ENCODE measurements at places on chromosomes 12 and 14.

GRCh38 chr14:94532447-94532846 is 23.2 kb upstream of the SERPINA12 start:
- no peak for DNase-seq

DNA sequence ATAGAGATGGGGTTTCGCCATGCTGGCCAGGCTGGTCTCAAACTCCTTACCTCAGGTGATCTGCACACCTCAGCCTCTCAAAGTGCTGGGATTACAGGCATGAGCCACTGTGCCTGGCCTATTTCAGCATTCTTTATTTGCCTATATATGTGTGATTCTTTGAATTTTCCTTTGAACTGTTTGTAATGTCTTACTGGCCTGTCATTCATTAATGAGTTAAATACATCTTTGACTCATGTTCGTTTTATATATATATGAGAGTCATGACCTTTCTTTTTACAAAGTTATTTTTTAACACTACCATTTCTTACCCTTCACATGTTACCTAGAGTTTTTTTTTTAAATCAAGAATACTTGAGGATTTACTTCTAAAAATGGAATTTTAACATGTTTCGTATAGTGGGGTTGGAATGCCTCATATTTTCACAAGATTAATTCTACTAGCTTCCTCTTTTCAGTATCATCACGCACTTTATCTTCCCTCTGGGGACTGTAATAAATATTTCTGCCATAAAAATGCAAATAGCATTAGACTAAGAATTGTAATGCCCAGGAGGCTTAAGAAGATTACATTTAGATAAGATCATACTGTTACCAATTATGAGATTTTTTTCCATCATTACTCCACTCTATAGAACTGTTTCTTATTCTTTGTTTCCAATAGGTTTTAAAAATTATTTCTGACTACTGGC is 66.7 kb downstream of the NTN4 start:
- DNase-seq, result no peak

DNA sequence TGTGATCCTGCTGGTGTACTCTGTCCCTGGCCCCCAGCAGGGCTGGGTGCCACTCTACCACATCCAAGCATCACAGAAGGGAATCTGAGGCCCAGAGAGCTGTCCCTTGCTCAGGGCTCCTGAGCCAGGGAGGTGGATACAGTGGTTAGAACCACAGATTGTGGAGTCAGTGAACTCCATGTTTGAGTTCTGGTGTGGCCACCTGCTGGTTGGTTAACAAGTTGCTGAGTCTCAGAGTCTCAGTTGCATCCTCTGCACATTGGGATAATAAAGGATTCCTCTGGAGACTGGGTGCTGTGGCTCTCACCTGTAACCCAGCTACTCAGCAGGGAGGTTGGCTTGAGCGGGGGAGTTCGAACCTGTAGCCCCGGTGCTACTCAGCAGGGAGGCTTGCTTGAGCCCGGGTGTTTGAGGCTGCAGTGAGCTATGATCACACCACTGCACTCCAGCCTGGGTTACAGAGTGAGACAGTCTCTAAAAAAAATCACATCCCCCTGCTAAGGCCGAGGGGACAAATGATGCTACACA is 39.4 kb downstream of the MVK start:
- no peak for DNase-seq

- DNase-seq, result no peak
These were observed 80.2 kb downstream of the BAZ1A start for GRCh38 chr14:34794941-34795340.

GRCh38 chr12:46763230-46763629 is 62.6 kb downstream of the SLC38A4 start:
- no peak for DNase-seq

DNA sequence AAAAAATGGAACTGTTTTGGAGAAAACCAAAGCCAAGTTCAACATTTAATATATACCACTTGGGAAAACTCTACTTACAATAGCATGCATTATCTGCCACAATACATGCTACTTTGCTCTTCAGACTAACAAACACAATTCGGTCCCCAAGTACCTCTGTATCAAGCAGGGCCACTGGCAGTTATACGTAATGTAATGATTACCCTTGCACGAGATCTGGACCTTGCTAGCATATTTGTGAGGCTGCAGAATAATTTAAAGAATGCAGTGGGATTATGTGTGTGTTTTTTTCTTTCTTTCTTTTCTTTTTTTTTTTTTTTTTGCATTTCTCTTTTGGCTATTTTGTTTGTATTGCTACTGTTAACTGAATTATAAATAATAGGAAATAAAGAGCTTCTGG is 22.8 kb upstream of the PYGL start:
- no peak for DNase-seq

DNA sequence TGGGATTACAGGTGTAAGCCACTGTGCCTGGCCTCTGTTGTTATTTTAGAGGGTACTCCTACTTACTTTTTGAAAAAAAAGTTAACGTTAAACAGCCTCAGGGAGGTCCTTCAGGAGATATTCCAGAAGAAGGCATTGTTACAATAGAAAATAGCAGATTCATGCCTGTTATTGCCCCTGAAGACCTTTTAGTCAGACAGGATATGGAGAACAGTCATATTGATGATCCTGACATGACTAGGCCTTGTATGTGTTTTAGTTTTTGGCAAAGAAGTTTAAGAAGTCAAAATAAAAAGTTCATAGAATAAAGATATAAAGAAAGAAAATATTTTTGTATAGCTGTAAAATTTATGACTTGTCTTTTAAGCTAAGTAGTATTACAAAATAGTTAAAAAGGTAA is 45.3 kb downstream of the WASHC3 start:
- peak; percentile 5 for DNase-seq

- peak; percentile 21 for DNase-seq
These were observed 362.6 kb downstream of the BCL11B start for GRCh38 chr14:98909251-98909944.

- DNase-seq, result no peak
These were observed at the start of gene LRRC74A for GRCh38 chr14:76826122-76826521. LRRC74A (plus strand) TSS chr14:76826408; CDS start chr14:76826698, 290 bp downstream.

DNA sequence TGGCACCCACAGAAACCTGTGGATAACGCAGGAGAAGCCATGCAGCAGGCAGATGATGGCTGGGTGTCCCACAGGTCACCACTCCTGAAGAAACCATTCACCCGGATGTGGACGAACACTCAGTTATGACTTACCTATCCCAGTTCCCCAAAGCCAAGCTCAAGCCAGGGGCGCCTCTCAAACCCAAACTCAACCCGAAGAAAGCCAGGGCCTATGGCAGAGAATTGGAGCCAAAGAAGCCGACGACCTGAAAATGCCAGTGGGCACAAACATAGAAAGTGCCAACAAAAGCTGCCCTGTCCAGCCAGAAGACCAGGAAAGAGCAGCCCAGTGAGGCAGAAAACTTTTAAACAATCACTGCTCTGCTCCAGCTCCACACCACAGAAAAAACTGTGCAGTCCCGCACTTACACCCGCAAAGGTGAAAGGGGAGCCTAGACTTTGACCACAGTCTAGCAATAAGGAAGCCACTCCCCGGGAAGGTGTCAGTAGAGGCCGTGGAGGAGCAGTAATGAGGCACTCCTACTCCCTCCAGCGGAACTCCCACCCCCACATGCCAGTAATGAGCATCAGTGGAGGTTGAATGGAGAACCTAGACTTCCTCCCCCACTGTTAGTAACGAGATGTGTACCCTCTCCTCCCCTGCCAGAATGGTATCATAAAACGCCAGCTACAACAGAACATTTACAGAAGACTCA is 6.0 kb upstream of the ACVRL1 start:
- DNase-seq, result no peak

- no peak for DNase-seq
These were observed 8.4 kb downstream of the RNU4-2 start for GRCh38 chr12:120283318-120283717.

- peak; percentile 83 for DNase-seq
These were observed at the start of gene CCND2 for GRCh38 chr12:4273652-4274395. CCND2 (plus strand) TSS chr12:4273762; CDS start chr12:4274041, 279 bp downstream.

DNA sequence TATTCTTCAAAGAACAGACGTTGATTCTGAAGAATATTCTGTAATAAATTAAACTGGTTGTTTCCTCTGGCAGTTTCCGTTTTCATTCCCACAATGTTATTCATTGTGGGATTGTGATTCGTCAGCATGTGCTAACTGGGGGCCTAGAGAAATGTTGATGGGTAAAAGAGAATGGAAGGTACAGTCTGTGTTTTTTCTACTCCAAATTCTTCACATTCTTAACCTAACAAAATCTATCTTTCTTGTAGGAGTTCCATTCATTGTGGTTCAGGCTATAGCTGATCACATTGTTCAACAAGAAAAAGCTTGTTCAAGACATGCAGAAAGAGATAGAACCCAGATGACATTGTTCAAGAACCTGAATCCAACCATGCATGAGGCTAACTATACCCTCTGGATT is 5.9 kb downstream of the CD163 start:
- no peak for DNase-seq

DNA sequence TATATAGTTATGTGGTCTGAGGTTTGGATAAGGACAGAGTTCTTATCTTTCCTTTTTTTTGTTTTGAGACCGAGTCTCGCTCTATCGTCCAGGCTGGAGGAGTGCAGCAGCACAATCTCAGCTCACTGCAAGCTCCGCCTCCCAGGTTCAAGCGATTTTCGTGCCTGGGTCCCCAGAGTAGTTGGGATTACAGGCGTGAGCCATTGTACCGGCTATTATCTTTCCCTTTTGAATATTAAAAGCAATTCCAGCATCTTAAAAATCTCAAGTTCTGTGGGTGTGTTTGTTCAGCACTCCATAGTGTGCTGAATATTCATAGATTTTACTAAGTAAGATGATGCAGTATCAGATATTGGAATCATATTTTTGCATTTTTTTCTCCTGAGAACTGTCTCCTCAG is 404.4 kb upstream of the RGS6 start:
- DNase-seq, result no peak

DNA sequence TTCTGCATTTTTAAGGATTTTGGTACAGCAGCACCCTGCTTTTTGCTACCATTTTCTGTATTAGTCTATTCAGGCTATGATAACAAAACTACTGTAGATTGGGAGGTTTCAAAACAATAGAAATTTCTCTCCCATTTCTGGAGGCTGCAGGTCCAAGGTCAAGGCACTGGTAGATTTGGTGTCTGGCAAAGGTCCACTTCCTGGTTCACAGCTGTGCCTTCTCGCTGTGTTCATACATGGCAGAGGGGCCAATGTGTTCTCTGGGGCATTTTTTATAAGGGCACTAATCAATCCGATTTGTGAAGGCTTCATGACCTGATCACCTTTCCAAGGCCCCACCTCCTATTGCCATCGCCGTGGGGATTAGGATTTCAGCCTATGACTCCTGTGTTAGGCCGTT is 268.1 kb upstream of the RTL1 start:
- DNase-seq, result no peak

GRCh38 chr12:110171186-110171538 is 47.0 kb downstream of the IFT81 start:
- no peak for DNase-seq

DNA sequence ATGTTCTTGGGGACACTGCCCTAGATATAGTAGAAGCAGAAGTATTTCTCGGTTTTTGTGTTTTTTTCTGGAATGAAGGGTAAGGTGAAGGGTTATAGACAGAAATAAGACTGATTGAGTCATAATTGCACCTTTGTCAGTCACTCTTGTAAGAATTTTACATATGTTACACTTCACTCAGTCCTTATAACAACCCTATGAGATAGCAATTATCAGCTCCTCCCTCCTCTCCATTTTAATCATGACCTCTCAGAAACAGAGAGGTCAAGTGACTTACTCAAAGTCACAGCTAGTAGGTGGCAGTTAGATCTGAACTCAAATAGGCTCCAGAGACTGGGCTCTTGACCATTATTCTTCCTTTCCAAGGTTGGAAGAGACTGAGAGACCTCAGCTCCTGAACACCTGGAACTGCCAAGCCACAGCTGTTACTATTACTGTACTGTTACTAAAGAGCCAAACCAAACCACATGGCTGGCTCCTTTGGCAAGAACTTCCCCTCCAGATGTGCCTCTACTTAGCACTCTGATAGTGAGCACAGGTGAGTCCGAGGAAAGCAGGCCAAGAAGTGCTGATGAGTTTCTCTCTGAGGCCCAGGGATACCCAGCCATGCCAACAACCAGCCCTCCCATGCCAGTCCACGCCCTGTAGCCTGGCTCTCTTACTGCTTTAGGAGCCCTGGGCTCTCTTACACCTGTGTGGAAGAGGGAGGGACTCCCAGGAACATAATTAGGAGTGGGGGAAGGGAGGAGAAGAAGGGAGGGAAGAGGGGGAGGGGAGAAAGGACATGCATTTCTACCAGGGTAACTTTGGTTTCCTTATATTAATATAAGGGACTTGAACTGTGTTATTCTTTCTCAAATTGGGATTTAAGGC is 121.3 kb downstream of the CRADD start:
- no peak for DNase-seq

- DNase-seq, result no peak
These were observed 285.2 kb downstream of the NAV3 start for GRCh38 chr12:78115889-78116288.

DNA sequence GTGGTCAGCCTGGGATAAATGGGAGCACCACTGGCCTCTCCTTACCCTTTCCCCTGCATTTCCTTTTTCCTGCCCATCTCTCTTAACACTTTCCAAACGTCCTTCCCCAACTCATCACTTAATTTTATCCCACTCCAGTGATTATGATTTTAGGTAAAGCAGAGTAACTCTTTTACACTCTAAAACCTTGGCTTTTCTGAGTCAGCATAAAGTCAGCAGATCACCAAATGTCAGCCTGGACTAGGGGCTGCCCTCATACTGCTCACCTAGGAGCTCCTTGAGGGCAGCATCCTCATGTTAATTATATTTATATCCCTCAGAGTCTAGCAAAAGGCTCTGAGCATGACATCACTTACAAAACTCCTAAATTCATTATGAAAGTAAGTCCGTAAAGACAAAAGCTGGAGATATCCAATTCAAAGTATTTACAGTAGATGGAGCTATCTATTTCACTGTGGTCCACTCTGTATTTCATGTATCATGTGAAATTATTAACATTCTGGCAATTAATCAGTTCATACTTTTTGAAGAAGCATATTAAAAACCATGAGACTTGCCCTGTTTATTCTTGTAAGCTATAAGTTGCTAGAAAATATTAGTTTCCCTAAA is 17.0 kb upstream of the DICER1 start:
- DNase-seq, result no peak

DNA sequence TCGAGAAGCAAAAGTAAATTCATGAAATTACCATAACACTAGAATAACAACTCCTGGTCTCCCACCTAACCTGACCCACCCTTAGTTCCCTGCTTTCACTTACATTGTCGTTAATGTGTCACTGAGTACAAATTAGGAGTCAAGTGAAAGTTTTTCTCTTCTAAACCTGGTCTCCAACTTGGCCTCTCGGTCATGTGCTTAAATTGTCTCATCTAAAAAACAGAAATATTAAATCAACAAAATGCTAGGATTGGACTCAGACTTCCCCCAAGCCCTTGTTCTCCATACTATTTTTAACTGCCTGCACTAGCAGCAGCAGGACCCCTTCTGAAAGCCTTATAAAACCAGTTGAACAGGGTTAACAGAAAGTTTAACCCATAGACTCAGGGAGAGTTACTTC is 1.8 kb upstream of the BTG1 start:
- no peak for DNase-seq

GRCh38 chr12:42426746-42427145 is 100.8 kb downstream of the PPHLN1 start:
- peak; percentile 90 for DNase-seq

DNA sequence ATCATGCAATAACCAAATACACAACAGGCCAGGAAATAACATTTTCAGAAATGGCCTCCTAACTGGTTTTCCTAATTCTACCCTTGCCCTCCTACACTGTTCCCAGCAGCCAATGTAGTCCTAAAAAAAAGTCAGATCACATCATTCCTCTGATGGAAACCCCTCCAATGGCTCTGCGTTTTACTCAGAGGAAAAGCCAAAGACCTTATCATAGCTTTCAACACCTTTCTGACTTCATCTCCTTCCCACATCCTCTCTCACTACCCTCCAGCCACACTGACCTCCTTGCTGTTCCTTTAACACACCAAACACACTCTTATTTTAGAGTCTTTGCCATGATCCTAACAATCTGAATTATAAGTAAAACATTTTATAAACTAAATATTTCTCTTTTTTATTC is 1.1 kb downstream of the MED6 start:
- no peak for DNase-seq

Measured in dermis microvascular lymphatic vessel endothelial cell (primary cell).